NCI-H1694 (cell line): ENCODE measurements at places on chromosomes 1 and 21.

DNA sequence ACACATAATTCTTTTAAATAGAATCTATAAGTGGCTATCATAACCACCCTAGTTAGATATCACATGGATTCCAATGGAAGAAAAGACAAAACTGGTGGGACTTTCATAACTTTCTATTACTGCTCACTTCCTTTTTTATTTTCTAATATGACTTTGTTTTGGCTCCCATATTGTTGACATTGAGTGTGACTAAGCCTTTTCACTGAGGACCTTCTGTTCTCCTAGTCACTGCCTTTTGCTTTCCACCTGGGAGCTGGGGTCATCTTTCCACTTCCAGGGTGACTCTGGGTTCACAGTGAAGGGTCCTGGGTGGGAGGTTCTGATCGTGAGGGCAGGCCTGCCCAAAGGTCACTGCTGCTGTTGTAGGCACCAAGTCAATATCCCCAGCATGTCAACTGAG lies 275.8 kb downstream of the TGFB2 start:
- no peak for DNase-seq

DNA sequence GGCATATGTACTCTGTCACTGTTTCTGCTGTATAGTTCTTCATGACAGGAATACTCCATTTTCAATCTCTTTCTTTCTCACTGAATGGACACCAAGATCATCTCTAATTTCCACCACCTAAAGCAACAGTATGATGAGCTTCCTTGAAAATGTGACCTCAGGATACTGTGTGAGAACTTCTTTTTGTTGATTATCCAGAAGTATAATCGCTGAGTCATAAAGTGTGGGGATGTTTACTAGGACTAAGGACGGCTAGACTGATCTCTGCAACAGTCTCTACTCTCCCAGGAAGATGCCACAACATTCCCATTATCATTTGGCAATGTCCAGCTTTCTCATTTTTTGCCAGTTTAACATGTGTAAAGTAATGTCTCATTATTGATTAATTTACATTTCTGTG lies 70.3 kb downstream of the TNFSF18 start:
- DNase-seq = no peak

DNA sequence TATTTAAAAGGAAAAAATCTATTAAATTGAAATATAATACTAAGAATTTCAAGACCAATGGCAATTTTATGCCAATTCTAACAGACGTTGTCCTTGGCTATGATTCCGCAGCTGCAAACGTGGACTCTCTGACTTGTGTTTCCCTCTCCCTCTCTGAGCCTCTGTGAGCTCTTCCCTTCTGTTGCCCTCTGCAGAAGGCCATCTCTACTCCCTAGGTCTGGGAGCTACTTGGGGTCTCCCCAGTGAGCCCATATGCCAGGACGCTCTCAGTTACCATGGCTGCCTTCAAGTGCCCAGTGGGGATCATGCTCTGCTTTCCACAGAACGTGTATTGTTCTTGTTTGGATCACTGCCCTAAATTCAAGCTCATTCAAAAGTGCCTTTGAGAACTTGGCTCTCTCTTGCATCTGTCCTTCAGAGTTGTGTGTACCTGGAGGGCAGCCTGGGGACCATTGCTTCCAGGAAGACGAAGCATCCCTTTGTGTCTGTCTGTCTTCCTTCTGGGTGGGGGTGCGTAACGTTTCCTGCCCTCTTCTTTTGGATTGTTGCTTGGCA lies 97.5 kb upstream of the TSPAN2 start:
- no peak for DNase-seq

- no peak for DNase-seq
Observed at GRCh38 chr1:67700692-67701410, 15.8 kb downstream of the GADD45A start.

GRCh38 chr1:37485902-37486679 lies 11.7 kb downstream of the ZC3H12A start:
- DNase-seq = no peak

DNA sequence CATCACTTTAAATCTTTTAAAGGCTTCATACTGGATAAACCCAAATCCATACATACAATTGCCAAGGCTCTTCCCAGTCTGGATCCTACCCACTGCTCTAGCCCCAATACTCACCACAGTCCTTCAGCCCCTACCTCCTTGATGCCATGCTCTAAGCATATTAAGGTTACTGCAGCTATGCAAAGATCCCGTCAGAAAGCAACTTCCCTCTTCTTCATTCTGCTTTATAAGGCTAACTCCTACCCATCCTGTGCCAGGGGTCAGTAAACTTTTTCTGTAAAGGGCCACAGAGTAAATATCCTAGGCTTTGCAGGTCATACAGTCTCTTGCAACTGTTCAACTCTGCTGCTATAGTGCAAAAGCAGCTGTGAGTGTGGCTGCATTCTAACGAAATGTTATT lies 34.3 kb upstream of the MTF1 start:
- DNase-seq = no peak

DNA sequence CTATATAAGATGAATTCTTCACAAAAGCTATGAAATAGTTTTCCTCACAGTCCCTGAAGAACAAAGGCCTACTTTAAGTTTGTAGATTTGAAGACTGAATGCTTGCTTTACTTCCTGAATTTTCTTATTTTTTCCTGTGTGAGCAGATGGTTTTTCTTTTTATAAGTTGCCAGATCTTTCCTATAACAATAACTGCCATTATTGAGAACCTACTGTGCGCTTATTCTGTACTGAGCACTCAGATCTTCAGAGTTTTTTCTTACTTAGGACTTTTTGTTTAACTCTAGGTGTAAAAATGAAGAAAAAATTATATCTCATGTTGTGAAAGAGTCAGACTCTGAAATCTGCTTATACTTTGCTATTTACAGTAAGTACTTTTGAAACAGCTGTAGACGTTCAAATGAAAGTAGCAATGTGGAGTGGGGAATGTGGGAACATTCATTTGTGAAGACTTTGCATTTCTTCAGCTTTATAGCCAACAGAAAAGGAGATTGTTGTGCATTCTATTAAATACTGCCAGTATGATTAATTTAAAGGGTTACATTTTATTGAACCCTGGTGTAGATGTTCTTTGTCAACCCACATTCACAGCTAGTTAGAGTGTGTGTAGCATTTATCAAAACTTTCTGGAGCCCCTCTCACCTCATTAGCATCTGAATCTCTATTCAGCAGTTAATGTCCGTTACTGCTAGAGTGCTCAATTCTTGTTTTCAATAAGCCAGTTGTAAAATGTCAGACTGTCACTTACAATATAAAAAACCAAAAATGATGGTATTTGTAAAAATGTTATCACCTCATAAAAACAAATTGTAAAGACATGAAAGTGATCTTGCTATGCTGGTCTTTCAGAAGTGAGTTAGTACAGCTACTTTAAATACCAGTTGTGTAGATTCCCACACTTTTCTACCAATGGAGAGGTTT lies 29.0 kb downstream of the NFIA start:
- DNase-seq = no peak

DNA sequence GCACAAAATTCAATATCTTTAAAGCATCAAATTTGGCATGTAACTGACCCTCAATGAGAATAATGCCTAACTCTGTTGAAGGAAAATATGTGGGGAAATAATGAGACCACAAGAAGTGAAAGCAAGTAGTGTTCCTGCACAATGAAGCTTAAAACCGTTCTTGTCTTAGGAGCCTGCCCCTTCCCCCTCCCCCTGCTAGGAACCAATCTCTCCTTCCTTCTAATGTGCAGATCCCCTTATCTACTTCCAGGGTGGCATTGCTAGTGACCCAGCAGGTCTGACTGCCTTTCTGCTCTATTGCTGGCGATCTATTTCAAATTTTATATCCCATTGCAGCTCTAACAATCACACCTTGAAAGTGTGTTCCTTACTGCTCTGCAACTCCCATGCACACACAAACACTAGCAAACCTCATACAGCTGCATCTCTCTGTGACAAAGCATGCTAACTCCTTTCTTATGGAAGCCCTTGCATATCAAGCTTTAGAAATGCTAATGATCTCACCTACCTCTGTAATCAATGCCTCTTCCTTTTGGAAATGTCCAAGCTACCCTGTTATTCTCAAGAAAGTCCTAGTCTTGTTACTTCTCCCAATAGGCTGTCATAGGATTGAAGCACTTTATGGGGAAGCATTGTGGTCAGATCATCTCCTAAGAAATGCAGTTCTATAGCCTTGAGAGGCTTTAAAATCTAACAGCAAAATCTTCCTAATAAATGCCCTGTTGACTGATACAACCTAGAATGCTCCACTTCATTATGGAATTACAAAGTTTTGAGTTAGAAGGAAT lies 26.5 kb downstream of the BCL9 start:
- DNase-seq = no peak

GRCh38 chr1:56200896-56201295 lies 378.5 kb downstream of the PLPP3 start:
- no peak for DNase-seq

- no peak for DNase-seq
Observed at GRCh38 chr1:22855668-22856606, 116.7 kb downstream of the LACTBL1 start.

GRCh38 chr1:98389809-98390208 lies 271.7 kb upstream of the SNX7 start:
- no peak for DNase-seq

- no peak for DNase-seq
Observed at GRCh38 chr21:35438643-35439404, 389.7 kb upstream of the RUNX1 start.

DNA sequence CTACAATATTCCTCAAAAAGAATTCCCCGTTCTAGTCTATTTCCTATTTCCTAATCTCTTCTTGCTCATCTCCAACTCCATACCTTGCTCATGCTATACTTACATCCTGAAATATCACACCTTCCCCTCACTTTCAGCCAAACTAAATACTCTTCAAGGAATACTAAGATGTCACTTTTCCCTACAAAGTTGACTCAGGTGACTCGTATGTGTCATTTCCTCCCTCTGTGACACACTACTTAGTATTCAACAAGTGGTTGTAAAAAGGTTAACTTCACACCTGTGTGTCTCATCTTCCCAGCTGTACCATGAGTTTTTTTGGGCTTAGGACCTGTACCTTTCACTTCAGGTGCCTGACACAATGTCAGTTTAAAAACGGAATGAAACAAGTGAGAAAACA lies 81.9 kb upstream of the LBR start:
- DNase-seq = no peak

DNA sequence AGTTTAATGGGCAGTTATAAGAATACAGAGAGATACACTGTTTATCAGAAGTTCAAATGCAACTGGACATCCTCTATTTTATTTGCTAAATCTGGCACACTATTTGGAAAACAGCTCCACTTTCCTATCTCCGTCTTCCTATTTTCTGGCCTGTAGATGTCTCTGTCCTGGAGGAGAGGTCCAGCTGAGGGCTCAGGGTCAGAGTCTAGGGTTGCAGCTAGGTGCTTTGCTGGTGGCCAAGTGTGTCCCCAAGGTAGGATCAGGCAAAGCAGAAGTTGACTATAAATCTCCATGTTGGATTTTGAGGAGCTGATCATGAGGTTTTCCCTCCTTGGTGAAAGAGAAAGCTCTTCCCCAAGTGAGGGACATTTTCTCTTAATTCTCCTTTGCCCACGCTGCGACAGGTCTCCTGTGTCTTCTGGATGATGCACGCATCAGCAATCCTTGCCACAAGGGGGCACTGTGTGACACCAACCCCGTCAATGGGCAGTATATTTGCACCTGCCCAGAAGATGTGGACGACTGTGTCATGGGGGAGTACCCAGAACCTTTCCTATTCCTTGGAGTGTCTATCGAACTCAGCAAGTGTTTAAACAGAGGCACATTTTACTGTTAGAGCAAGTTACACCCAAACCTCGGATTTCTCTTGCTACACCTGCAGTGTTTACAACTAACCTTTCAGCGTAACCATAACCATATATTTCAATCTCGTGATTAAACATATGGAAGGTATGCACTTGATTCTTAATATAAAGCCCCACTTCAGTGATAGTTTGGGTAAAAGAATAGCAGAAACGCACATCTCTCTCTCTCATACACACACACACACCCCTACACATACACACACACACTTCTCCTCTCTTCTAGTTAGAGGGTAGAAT lies 10.2 kb downstream of the ADAM30 start:
- peak; percentile 6 for DNase-seq

DNA sequence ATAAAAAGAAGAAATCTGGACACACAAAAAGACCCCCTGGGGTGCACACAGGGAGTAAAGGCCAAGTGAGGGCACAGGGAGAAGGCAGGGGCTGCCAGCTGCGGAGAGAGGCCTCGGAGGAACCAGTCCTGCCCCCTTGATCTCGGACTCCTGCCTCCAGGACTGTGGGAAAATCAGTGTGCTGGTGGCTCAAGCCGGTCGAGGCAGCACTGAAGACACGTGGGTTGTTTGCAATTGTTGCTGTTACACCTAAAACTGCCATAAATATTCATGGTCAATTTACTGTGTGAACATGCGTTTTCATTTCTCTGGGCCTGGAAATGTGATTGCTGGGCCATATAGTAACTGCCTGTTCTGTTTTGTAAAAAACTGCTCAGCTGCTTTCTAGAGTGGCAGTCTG lies 18.5 kb downstream of the IBA57 start:
- no peak for DNase-seq

GRCh38 chr1:28509705-28510272 lies 3.9 kb downstream of the RCC1 start:
- DNase-seq = no peak

- no peak for DNase-seq
Observed at GRCh38 chr1:166884040-166884642, 8.1 kb upstream of the TADA1 start.

DNA sequence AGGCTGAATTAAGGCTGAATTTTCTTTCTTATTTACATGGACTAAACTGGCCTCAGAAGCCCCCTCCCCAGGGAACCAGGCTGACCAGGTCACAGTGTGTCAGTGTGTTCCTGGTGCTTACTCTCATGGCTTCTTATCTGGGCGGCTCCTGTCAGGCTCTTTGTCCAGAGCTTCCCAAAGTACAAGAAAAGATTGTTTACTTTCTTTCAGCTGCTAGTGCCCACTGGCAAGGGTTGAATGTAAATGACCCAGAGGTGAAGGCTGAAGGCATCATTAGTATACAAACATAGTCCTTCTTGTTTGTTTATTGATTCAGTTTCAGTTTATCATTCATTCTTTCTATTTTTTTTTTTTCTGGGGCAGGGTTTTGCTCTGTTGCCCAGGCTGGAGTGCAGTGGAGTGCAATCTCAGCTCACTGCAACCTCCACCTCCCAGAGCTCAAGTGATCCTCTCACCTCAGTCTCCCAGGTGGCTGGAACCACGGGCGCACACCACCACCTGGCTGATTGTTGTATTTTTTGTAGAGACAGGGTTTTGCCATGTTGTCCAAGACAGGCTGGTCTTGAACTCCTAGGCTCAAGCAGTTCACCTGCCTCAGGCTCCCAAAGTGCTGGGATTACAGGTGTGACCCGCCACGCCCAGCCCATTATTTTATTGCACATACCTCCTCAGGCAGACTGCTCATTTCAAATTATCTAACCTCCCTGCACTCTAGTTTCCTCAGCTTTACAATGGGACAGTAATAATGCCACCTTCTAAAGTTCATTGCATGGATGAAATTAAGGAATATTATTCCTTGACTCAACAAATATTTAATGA lies 9.8 kb upstream of the KDM4A start:
- DNase-seq = no peak
